ENCODE measurements at places on chromosomes 7 and 10.
A peak's percentile ranks its signal among the peaks of the same experiment; 100 is the strongest.

- DNase-seq, result no peak
Measured at GRCh38 chr7:72099784-72100183, 312.4 kb downstream of the CALN1 start.

DNA sequence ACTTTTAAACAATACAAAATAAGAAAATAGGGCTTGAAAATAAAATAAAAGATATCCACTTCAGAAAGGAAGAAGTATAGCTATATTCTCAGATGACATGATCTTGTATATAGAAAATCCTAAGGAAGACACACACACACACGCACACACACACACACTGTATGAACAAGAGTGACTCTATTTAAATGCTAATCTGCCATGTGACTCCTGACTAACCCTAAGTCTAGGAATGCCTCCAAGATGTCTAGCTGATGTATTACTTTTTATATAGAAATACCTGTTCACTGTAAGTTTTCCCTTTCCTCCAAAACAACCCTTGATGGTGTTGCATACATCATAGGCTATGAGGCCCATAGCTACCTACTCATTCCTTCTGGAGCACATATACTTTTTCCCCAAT, 173.1 kb upstream of the LRRTM3 start:
- no peak for DNase-seq

DNA sequence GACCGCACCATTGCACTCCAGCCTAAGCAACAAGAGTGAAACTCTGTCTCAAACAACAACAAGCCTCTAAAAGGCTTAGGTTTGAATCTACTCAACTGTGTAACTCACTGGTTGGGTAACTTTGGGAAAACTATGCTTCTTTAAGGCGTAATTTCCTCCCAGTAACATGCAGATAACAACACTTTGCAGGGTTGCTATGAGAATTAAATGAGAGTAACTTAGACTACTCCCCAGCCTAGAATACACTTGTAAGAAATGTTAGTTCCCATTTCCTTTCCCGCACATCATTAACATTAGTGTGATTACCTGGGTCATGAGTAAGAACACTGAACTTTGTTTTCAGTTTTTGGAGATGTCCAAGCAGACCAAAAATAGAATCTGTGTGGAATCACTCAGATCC, 5.4 kb upstream of the MYPN start:
- no peak for DNase-seq

DNA sequence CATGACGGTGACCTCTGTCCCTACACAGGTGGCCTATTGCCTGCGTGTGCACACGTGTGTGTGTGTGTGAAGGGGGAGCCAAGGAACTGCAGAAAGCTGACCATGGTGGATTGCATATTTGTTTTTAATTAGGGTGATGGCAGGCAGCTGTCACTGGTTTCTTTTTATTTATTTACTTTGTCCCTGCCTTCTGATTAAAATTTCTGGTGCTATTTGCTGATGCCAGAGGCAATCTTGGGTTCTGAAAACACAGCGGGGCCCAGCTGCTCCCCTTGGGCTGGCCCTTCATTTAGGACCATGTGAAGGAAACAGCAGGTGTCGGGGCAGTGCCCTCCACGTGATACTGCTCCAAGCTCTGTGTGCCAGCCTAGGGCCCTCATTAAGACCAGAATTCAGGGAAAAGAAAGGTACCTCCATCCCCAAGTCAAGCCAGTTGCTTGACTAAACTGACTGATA, 71.3 kb upstream of the PODXL start:
- no peak for DNase-seq

GRCh38 chr7:101564778-101565211, 64.3 kb downstream of the MYL10 start:
- peak; percentile 17 for DNase-seq

- peak; percentile 74 for DNase-seq
Measured at GRCh38 chr10:78543031-78543748, 509.5 kb downstream of the RPS24 start.

DNA sequence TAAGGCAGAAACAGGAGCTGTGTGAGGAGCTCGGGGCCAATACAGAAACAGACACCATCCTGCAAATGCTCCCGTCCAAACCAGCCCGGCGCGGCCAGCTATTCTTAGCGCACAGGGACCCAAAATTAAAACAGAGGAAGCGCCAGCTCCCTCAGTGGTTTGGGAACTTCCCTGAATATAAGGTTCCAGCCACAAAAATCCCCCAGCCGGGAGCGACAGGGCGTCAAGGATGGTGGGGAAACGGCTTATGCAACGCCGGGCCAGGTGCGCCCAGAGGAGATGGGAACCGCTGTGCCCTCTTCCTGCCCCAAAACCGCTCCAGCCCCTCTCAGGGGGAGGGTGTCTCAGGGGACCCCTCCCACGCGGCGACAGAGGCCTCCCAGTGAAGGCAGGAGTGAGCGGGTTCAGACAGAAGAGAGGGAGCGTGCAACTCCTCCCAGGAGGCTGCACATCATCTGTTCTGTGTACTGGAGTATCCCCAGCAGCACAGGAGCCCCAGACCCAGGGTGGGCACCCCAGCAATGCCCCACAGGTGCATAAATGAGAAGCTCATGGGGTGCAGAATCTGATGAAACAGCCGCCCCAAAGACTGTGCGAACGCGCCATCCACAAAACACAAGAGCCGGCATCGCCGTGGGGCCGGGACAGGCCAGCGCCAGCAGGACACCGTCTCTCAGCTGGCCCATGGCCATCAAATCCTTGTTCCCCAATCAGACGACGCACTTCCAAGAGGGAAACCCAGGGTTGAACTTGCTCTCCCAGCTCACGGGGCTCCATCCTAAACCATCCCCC, 73.9 kb upstream of the PDGFA start:
- peak; percentile 76 for DNase-seq

DNA sequence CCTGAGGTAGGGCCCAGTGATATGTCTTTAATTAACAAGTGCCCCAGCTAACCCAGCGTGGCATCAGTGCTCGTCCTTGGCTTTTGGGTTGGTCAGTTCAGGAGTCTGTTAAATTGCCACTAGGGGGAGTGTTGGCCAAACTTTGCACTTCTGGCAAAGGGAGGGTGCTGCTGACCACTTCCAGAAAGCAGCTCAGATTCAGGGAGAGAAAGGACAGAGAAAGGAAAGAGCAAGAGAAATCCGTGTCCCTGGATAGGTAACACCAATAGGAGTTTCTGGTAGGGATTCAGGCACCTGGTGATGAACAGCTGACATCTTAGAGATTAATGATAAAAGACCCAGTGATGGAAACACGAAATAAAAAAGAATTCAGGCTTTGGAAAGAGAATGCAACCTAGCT, 243.1 kb upstream of the AOAH start:
- DNase-seq, result peak; percentile 83

DNA sequence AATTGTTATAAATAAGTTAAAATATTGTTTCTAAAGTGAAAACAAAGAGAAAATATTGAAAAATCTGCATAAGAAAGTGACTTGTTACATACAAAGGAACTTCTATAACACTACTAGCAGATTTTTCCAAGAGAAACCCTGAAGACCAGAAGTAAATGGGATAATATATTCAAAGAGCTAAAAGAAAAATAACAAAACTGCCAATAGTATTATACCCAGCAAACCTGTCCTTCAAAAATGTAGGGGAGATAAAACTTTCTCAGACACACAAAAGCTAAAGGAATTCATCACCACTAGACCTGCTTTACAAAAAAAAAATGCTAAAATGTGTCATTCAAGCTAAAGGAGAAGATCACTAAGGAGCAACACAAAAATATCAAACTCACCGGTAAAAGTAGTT, 17.0 kb downstream of the CADPS2 start:
- DNase-seq, result no peak

DNA sequence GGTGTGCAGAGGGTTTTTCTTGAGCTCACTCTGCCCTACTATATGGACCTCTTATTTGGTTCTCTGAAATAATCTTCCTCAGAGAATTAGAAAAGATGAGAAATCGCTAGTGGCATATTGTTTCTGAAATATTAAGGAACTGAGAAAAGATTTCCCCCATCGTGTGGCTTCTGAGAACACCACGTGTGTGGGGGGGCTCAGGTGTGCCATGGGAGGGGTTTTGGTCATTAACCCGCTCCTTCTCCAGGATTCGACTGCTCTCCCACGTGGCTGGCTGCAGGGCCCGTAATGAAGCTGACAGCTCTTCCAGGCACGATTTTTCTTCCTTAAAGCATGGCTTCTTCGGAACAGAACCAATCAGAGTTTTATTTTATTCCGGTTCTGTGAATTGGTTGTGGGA, 67.7 kb downstream of the XRCC2 start:
- no peak for DNase-seq

- no peak for DNase-seq
Measured at GRCh38 chr7:120725376-120726039, 132.4 kb downstream of the TSPAN12 start.

GRCh38 chr10:29050081-29050480, 238.8 kb upstream of the LYZL1 start:
- DNase-seq, result no peak

DNA sequence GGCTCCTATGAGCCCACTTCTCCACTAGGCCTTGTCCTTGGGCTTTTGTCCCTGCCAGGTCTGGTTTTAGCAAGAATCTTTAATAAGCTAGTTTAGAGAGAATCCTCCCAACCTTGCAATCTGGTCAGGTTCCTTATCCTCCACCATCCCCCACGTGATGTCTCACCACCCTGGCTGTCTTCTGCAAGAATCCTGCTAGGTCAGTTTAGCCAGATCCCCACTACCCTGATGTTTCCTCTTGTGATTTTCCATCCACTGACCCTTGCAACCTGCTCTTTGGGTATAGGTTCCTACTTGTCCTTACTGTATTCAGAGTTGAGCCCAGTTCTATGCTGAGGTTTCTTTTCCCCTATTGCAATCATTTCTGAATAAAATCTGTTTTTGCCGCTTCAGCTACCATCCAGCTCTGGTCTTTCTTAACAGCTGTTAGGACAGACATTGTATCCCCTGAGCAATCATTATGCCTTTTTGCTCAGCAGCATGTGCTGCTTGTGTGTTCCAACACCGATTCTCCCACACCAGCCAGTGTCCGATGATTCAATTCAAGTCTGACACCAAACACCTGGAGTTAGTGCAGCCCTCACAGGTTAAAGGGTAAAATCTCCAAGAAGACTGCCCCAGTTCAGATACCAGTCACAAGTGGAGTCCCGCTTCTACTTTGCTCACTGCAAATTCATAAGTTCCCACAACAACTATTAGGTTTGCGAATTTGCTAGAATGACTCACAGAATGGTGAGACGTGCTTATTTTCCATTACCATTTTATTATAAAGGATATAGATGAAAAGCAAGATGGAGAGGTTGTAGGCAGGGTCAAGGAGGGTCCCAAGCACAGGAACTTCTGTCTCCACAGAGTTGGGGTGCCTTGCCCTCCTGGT, 62.2 kb upstream of the ADCY1 start:
- no peak for DNase-seq

DNA sequence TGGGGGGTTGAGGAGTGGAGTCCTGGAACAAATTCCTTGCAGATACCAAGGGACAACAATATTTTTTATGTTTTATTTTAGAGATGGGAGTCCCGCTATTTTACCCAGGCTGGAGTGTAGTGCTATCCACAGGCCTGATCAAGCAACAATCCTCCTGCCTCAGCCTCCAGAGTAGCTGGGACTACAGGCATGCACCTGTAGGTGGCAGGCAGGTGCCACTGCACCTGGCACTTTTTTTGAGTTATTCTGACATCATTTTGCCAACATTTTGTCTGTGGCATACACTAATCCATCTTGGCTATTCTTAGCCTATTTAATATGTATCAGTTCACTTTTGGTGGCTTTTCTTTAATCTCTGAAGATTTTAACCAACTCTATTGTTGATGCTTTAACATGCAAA, 317.8 kb upstream of the MTPN start:
- no peak for DNase-seq

DNA sequence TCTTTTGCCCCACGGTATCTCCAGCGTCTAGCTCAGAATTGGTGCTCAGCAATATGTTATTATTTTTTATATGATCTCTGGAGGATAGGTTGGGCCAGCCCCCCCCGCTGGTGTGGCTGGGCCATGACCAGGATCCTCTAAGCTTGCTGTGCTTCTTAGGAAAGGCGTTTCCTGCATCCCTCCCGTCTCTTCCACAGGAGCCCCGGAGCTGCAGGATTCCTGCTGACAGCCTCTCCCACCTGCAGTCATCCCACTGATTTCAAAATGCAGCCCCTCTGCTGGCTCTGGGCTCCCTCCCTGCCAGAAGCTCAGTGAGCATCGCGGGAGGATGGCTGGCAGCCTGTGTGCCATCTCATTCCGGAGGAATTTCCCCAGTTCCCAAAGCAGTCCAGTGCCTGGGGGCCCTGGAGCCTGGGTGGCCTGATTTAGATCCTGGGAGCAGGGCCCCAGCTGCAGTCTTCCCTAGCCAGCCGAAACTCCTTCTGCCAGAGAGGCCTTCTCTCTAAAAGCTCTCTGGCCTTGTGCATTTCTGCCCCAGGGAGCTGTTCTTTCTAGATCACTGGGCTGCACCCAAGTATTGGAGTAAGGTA, 21.8 kb upstream of the GOLGA7B start:
- DNase-seq, result no peak

DNA sequence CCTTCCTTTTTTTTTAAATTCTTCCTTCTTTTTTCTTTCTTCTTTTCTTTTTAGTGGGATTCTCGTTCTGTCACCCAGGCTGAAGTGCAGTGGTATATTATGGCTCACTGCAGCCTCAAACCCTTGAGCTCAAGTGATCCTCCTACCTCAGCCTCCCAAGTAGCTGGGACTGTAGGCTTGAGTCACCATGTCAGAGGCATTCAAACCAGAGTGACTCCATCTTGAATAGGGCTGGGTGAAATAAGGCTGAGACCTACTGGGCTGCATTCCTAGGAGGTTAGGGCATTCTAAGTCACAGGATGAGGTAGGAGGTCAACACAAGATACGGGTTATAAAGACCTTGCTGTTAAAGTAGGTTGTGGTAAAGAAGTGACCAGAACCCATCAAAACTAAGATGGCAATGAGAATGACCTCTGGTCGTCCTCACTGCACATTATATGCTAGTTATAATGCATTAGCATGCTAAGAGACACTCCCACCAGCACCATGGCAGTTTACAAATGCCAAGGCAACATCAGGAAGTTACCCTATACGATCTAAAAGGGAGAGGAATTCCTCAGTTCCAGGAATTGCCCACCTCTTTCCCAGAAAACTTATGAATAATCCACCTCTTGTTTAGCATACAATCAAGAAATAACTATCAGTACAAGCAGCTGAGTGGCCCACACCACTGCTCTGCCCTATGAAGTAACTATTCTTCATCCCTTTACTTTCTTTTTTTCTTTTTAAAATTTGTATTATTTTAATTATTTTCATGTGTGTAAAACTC, 99.0 kb upstream of the ITGB1 start:
- DNase-seq, result no peak

GRCh38 chr7:107661081-107661864, 645 bp downstream of the SLC26A4 start:
- DNase-seq, result no peak

DNA sequence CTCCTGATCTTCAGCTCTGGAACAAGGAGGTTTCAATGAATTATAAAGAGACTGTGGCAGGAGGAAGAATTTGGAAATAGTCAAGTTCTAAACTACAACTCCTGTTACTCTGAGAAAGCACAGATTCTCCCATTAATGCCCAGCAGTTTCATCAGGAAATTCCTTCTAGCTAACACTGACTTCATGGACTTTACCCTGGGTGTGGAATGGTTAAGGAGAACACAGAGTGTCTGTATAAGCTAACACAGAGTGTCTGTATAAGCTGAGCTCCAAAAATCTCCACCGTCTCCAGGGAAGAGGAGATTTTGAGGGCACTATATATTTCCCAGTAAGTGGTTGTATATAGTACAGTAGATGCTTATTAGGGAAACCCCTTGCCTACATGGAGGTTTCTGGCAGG, 675.5 kb downstream of the XPNPEP1 start:
- no peak for DNase-seq

GRCh38 chr7:143352531-143353002, 9.9 kb downstream of the FAM131B start:
- peak; percentile 24 for DNase-seq

Measured in inflammatory macrophage treated with lipopolysaccharide for 1 hour (primary cell).